ENCODE measurements at places on chromosomes 1 and 21.

DNA sequence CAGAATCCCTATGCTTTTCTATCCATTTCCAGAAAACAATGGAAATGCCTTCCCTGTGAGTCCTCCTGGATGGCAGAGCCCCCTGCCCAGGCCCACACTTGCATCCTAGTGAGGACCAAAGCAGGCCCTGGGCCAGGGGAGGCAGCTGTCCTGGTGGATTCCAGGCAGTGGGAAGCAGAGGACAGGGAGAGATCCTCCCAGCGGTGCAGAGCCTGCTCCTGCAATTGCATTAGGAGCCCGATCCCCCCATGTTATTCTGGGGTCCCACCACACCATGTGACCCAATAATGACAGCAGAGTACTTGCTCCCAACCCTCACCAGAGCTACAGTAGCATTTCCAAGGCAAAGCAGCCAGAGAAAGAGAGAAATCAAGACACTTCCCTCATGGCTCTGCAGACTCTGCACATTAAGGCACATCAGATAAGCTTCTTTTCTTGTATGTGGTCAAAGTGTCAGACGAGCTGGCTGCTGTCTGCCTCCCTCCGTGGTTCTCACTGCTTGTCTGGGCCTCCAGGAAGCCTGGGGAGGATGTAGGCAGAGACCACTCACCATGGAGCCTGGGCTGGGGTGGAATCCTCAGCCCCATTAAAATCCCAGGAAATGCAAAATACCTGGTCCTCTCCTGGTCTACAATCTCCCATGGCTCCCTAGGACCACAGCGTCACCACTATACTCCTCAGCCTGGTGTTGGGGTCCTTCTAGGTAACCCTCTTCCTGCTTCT, 54.9 kb upstream of the RUNX3 start:
- no peak for DNase-seq

DNA sequence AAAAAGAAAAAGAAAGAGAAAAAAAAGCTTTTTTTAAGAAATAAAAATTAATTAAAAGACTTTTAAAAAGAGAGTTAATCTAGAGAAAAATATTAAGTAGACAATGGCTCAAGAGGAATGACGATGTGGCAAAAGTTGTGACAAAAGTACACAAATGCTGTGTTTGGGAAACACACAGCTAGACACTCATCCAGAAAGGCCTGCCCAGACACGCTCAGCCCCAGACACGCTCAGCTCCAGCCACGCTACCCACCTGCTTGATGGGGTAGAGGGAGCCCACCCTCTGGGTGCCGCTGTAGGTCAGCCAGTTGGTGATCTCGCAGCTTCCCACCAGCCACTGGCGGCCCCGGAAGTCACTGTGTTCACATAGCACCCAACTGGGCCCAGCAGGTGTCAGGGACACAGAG, 10.2 kb downstream of the CD52 start:
- DNase-seq, result no peak

DNA sequence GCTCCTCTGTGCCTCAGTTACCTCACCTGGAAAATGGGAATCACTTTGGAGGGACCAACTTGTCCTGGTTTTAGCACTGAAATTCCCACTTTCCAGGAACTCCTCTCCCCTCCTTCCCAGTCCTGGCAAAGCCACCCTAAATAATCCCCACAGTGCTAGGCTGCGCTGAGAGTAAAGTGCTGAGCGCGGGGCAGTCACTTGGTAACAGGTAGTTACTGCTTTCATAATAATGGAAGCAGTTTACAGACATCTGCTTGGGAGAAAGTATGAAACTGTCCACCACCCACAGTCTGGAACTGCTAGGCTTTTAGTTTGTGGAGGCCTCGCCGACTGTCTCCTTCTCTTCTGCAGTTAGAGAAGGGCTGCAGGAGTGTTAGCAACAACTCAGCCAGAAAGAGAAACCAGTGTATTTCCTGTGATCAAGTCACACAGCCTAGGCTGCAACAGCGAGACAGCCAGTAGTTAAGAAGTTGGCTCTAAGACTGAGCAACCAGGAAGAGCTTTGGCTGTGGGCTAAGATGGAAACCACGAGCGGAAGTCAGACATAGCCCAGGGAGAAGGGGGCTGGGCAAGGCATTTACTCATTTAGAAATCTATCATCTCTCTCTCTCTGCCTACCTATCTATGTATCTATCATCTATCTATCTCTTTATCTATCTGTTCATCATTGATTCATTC, 30.8 kb upstream of the ABCG1 start:
- no peak for DNase-seq

- no peak for DNase-seq
These were observed 113.3 kb downstream of the PTPN14 start for GRCh38 chr1:214438075-214438474.

GRCh38 chr1:76781447-76781846, 85.8 kb upstream of the ST6GALNAC5 start:
- DNase-seq, result no peak

- DNase-seq, result no peak
These were observed 34.4 kb downstream of the AHCTF1 start for GRCh38 chr1:246897302-246897701.

GRCh38 chr1:1020000-1020404, at the start of gene AGRN:
AGRN (plus strand) TSS chr1:1020120; CDS start chr1:1020173, 53 bp downstream.
- no peak for DNase-seq

GRCh38 chr1:183327434-183328290, 90.5 kb downstream of the NMNAT2 start:
- DNase-seq, result no peak

- DNase-seq, result no peak
These were observed 418.9 kb downstream of the SETD4 start for GRCh38 chr21:35641271-35642016.

GRCh38 chr1:33099290-33100118, 18.6 kb downstream of the AZIN2 start:
- no peak for DNase-seq
